Immature natural killer cell (primary cell): ENCODE measurements at places on chromosomes 16 and 17.

- no peak for DNase-seq
These were observed 160.9 kb upstream of the CDH5 start for GRCh38 chr16:66205287-66206231.

- DNase-seq = no peak
These were observed 1.6 kb downstream of the AHSP start for GRCh38 chr16:31529108-31529936.

GRCh38 chr16:30407804-30408534 is 563 bp downstream of the ZNF771 start:
- no peak for DNase-seq

DNA sequence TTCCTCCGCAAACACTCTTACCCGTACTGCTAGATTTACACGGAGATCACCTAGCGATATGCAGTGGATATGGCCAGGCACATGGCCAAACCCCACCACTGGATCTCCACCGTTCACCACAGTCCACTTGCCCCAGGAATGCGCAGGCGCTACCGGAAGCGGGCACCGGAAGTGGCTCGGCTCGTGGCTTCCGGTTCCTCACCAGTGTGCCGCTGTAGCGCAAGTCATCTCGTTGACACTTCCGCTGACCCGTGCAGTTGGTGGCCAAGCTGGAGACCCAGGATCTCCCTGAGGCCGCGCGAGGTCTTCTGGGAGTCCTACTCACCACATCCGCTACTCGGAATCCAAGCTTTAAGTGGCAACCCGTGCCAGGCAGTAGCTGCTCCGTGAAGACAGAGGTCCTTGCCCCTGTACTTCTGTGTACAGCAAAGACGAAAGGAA is 11.5 kb downstream of the ZNF597 start:
- peak; percentile 64 for DNase-seq

DNA sequence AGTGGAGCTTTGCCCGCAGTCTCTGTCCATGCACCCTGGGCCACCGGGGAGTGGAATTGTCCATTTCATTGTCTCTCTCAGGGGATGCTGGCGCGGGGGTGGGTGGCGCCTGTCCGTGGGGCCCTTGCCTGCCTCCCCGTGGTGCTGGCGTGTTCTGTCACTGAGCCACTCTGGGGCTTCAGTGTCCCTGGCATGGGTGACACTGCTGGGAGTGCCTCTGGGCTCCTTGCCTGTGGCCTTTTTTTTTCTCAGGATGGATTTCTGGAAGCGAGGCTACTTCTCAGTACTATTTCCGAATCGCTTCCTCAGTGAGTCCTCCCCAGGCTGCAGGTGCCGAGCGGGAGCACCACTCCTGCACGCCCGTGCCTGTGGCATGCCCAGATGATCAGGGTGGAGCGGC is 55.0 kb downstream of the PDPK1 start:
- DNase-seq = no peak

DNA sequence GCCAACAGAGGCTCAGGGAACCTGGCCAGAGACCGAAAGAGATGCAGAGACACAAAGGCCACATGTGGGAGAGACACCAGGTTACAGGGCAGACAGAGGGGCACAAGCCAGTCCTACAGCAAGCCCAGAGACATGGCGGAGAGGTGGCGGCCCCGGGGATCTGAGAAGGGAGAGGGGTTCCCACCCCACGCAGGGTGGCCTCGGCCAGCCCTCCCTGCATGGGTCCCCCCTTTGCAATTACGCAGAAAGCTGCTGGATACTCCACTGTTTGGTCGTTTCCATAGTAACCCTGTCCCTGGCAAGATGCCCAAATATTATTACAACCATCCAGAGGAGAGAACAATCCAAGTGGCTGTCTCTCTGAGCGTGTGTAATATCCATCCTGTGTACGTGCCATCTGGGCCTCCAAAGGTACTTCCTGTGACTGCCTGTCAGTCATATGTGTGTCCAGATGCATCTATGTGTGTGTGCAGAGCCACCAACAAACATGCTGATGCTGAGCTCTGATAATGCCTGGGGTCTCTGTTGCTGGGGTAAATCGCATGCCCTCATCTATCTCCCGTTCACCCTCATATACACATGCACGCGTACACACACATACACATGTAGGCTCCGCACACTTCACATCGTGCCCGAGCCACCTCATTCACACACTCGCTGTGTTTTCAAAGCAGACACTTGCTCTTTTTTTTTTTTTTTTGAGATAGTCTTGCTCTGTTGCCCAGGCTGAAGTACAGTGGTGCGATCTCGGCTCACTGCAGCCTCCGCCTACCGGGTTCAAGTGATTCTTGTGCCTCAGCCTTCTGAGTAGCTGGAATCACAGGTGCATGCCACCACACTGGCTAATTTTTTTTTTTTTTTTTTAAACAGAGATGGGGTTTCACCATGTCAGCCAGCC is 5.5 kb downstream of the PCGF2 start:
- DNase-seq = no peak

- DNase-seq = peak; percentile 85
These were observed at the start of gene RUNDC3A for GRCh38 chr17:44308320-44308818. Gene RUNDC3A (plus strand): TSS chr17:44308601. CDS start chr17:44308833, 232 bp downstream.

- no peak for DNase-seq
These were observed 8.1 kb upstream of the PMP22 start for GRCh38 chr17:15273141-15273793.

DNA sequence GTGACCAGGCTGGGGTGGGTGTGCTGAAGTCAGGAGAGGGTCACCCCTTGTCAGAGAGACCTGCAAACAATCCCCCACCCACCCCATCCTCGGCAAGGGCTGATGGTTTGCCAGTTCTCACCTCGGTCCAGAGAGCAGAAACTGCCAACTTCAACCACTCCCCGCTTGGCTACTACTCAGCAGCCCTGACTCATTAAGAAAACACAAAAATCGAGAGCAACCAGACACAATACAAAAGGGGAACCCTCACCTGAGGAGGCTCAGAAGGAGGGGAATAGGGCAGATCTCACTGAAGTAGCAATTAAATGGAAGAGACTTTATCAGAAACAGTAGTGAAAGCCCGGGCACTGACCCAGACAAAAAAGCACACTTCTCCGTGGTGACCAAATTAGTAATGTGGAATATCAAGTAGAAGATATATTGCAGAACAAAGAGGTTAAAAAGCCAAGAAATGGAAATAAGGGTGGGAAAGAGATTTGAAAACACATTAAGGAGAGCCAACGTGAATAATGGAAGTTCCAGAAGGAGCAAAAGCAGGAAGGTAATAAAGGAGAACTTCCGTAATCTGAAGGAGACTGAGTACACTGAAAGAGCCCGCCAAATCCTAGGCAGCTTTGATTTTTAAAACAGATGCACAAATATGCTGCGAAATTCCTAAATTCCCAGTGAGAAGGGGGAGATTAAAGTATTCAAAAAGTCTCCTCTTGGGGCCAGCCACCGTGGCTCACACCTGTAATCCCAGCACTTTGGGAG is 23.6 kb downstream of the CENPV start:
- no peak for DNase-seq

DNA sequence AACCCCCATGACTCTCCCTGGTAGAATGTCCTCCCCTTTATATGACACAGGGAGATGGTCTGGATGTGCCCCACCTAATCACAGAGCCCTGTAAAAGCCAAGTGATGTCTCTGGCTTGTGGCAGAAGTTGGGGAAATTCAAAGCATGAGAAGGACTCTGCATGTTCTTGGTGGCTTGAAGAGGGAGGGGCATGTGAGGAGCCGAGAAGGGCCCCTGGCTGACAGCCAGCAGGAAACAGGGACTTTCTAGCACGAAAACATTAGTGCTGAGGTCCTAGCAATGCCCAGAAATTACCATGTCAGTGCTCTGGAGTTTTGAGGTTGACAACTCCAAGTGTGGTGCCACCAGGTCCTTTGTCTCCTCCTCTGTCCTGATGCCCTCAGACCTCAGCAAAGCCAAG is 75.9 kb downstream of the USP22 start:
- DNase-seq = no peak

DNA sequence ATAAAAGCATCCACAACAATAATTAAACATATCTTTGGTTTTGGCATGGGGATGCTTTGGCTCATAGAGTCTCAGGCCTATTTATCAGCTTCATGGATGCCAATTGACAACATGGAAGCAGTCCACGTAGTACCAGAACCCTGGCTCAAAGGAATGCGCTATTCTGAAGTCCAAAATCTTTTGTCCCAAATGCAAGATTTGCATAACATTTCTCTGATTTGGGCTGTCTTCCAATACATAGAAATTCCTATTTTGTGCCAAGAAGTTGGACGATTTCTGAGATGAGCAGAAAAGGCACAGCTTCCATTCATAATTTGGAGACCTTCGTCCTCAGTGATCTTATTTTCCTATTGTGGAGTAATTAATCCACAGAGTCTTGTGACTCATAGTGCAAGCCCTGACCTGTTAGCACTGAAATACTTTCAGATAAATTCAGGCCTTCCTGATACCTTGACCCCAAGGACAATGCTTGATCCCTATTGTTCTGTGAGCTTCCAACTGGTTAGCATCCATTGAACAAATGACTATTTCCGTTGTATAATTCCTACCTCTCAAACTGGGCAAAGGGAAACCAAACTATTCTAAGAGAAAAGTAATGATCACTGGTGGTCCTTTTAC is 78.4 kb upstream of the CDH11 start:
- no peak for DNase-seq

DNA sequence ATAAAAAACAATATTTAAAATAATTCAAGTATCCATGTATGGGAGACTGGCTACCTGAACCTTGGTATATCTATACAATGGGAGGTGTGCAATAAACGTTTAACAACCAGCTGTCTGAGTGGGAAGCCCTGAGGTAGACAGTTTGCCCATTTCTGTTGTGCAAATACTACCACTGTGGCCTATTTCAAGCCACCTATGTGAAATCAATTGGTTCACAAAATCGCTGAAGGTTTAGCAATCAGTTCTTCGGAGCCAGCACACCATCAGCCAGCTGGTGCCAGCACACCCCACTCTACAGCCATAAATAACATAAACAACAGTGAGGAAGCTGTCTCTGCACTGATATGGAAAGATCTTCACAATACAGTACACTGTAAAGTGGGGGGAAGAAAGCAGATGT is 46.7 kb upstream of the KDM8 start:
- no peak for DNase-seq

DNA sequence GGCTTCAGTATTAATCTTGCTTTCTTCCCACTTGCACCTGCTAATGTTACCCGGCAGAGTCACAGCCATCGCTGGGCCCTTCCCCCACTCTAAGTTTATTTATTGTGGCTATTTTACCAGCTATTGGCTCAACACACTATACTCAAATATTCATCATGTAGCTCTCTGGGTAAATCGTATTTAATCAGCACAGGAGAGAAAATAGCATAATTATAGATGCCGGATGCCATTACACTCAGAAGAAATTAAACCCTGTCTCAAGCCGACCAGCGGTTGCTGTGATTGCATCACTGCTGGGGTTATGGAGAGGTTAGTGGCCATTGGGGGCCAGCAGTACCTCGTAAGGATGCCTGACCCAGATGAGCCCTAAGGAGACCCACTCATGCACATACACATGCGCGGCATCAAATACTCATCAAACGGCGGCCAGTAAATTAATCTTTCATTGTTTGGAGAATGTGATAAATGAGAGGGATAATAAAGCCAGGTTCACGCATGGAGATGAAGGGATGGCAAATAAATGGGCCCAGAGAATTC is 269.5 kb upstream of the ZFHX3 start:
- DNase-seq = no peak

DNA sequence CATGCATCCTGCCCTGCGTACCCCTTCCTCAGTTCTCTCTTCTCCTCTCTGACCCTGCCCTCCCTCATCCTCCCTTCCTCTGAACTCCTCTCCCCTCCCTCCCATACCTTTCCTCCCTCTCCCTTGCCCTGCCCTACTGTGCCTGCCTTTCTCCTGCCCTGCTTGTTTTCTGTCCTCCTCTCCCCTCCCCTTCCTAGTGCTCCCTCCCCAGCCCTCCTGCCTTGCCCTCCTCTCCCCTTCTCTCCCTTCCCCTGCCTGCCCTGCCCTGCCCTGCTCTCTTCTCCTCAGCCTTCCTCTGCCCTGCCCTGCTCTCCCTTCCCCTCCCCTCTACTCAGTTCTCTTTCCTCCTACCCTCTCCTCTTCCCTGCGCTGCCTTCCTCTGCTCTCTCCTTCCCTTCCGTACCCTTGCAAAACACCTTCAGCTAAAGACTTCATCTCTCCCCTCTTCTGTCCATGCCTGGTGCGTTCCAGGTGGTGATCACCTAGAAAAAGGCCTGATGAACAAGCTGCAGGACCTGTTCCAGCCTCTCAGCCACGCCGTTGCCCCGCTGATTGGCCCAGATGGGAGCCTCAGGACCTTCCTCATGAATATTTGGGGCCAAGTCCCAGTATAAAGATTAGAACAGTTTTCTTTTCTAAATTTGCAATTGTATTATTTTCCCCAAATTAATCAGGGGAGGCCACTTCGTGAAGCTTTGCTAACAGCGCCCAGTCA is 290.5 kb downstream of the CPPED1 start:
- no peak for DNase-seq

- no peak for DNase-seq
These were observed 296.3 kb downstream of the CPPED1 start for GRCh38 chr16:12507366-12507765.

GRCh38 chr16:66975302-66975893 is 13.0 kb upstream of the CES4A start:
- DNase-seq = no peak

GRCh38 chr16:68267612-68268405 is 3.5 kb downstream of the SLC7A6 start:
- no peak for DNase-seq

DNA sequence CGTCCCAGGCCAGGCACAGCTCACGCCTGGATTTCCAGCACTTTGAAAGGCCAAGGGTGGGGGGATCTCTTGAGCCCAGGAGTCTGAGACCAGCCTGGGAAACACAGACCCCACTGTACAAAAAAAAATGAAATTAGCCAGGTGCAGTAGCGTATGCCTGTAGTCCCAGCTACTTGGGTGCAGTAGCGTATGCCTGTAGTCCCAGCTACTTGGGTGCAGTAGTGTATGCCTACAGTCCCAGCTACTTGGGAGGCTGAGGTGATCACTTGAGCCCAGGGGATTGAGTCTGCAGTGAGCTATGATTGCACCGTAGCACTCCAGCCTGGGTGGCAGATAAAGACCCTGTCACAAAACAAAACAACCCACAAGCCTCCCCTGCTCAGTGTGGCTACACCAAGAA is 27.0 kb upstream of the SLC25A19 start:
- DNase-seq = no peak

GRCh38 chr17:7655541-7655840 is 4.8 kb downstream of the ATP1B2 start:
- no peak for DNase-seq

DNA sequence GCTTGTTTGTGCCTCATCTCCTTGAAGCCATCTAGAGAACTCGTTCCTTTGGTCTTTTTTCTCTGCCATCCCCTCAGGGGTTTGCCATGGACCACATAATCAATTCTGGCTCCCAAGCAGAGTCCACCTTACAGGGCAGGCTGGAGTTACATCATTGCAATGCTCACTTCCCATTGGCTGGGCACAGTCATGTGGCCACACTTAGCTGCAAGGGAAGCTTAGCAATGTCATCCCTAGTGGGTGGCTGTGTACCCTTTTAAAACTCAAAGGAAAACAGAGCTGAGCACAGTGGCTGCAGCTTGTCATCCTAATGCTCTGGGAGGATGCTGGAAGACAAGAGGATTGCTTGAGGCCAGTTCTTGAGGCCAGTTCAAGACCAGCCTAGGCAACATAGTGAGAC is 41.9 kb upstream of the POLR3E start:
- no peak for DNase-seq
